Ovary (tissue), 10 donors: ENCODE measurements at places on chromosomes 3 and 15. TPM values are rescaled to one million over a fixed set of nuclear protein-coding genes. Genes with fewer than 3 reads are reported as not detected.

- peaks cover 5% of the 10 kb centered on the region for H3K4me1 ChIP-seq
- DNase-seq: no peak
- no peak overlapping the region for H3K4me3 ChIP-seq
- H3K36me3 ChIP-seq: no peaks in the 10 kb centered on the region
- H3K27me3 ChIP-seq: no peaks in the 10 kb centered on the region
Measured at GRCh38 chr3:188911026-188911850, 260.5 kb upstream of the TPRG1 start.

The MAGEL2 gene
- 1.5 TPM for total RNA-seq

GRCh38 chr3:166285001-166285400 is 447.8 kb upstream of the BCHE start:
- H3K4me3 ChIP-seq: no peak overlapping the region
- H3K27me3 ChIP-seq: no peaks in the 10 kb centered on the region
- no peaks in the 10 kb centered on the region for H3K36me3 ChIP-seq
- no peaks in the 10 kb centered on the region for H3K4me1 ChIP-seq
- no peak overlapping the region for H3K27ac ChIP-seq
- no peak for DNase-seq

GRCh38 chr15:56837273-56837672 is 81.2 kb upstream of the TCF12 start:
- no peaks in the 10 kb centered on the region for H3K36me3 ChIP-seq
- no peaks in the 10 kb centered on the region for H3K27me3 ChIP-seq
- H3K4me3 ChIP-seq: no peak overlapping the region
